ENCODE measurements at places on chromosomes 12 and 14.

DNA sequence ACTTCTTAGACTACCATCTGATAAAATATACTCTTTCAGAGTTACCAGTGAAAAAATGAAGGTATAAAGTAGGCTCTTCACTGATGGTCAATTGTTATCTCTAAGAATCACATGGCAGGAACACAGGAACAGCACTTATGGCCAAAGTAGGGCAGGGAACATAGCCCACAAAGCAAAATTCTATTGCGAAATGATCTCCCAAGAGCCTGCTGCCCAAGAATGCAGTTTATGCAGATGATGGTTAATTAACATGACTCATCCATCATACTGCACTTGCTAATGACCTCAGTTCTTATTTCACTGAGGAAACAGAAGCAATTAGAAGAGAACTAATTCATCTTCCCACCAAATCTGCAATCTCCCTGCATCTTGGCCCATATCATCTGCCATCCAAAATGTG lies 133.8 kb downstream of the SLC2A13 start:
- DNase-seq, result no peak

- DNase-seq, result no peak
These were observed 49.1 kb downstream of the PTGER2 start for GRCh38 chr14:52363041-52363704.

DNA sequence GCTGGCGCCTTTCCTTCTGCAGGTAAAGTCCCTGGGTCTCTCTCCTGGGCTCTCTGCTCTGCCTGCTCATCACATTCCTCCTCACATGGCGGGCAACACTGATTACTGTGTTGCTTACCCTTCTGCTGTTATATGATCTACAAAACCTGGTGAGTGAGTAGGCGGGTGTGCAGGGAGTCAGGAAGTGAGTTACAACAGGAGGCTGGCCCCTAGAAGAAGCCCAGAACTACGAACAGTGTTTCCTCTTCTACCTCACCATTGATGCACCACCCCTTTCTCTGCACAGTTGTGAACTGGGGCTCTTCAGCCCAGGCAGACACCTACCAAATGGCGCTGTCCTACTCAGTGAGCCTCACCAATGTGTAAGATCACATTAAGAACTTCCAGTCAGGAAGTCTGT lies 4.9 kb upstream of the KLHL33 start:
- DNase-seq, result no peak

- DNase-seq, result no peak
These were observed 5.3 kb downstream of the SLC41A2 start for GRCh38 chr12:104952816-104953215.

GRCh38 chr14:97380539-97380941 lies 583.4 kb downstream of the VRK1 start:
- no peak for DNase-seq

DNA sequence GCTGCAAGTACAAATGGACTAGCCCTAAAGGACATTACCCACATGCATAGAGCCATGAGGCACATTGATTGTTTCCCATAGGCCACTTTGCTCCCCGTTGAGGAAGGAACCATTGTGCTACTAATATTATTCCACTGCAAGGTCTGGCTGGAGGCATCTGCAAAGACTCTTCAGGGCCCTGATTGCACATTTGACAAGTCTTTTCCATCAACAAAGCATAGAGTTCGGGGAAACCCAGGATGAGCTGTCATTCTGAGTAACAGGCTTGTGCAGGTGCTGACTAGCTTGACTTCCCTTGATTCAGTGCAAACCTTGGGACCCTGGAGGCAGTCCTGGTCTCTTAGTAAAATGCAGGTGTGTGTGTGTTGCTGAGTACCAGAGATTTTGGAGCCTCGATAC lies 73.8 kb downstream of the SUSD6 start:
- no peak for DNase-seq

GRCh38 chr14:80638620-80639515 lies 302.7 kb downstream of the CEP128 start:
- no peak for DNase-seq

All from Peyer's patch (tissue), 4 donors.